ENCODE measurements at places on chromosomes 4 and X. TPM values are rescaled to one million over a fixed set of nuclear protein-coding genes. Genes with fewer than 3 reads are reported as not detected.

The ZFP92 gene
- total RNA-seq: not detected

The PDLIM3 gene
- 144 TPM for total RNA-seq

The DCAF4L1 gene
- 0.23 TPM for total RNA-seq

The DMD gene
- 80.7 TPM for total RNA-seq

The DCK gene
- total RNA-seq: 50.5 TPM

The CCKAR gene
- total RNA-seq: 0.61 TPM

The RAB41 gene
- not detected for total RNA-seq

The ACE2 gene
- total RNA-seq: 0.28 TPM

The ATXN3L gene
- not detected for total RNA-seq

The BEX3 gene
- 238 TPM for total RNA-seq

GRCh38 chr4:27218013-27218412 is 357.4 kb downstream of the STIM2 start:
- DNase-seq: no peak

GRCh38 chrX:155998116-155998515 is 620 bp downstream of the IL9R start:
- no peak for DNase-seq

- DNase-seq: no peak
Measured at GRCh38 chr4:69224891-69225290, 10.3 kb upstream of the UGT2B11 start.

DNA sequence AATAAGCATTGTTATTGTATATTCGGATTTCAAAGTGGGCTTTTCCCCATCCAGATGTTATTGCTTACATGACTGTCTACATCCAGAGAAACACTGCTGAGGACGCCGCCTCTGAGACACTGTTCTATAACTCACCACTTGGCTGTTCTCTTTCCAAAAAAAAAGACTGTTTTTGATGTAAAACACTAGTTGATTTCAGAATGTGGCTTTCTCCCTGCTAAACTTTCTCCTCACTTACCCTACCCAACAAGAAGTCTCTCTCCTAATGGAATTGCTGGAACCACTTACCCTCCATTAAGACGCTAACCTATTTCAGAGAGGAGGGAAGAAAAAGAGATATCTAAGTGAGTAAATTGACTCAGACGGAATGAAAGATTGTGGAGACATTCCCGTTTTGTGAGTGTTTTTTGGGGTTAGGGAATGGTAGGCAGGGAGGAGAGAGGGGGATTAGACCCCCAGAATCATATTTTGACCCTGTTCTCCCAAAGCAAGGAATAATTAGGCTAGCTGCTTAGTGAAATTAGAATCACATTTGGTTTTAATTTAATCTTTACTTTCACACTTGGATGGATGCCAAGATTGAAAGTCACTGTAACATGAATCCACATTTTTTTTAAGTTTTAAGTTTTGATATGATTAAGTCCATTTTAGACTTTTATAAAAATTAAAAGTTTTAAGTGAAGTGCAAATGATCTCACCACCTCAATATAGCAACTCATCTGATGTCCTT is 174.9 kb downstream of the CHIC2 start:
- no peak for DNase-seq

GRCh38 chr4:55661398-55662056 is 25.4 kb upstream of the NMU start:
- no peak for DNase-seq

- DNase-seq: no peak
Measured at GRCh38 chr4:23931489-23931830, 41.6 kb upstream of the PPARGC1A start.

DNA sequence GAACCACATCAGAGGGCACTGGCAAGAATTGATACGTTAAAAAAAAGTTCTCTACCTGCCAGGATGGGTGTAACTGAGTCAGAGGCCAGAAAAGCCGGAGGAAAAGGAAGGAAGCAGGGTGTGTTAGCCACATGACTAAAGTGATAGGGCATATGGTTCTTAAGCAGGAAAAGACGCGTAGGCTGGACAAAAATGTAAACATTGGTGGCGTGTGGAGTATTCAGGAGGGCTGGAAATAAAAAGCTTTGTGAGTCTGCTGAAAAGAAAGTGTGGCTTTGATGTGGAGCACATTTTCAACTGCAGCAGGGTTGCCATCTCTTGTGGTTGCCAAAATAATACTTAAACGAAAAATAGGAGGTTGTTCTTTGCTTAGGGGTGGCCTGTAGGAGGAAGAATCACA is 186.5 kb upstream of the RPL34 start:
- DNase-seq: no peak

DNA sequence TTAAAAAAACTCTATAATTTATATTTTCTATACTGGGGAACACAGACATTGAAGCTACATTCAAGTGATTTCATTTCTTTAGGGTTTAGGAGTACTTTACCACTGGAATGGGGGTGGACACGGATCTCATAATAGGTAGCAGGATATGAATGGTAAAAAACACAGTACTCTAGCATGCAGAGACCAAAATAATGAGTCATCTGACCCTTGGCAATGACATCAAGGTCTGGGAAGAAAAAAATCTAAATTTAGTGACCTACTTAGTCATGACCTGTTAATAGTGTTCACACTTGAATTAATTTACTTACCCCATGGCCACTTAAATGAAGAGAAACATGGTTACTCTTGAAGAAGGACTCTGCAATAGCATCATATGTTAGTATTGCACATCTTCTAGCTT is 187.9 kb downstream of the EPHA5 start:
- no peak for DNase-seq

GRCh38 chr4:187208651-187209050 is 485.0 kb upstream of the FAT1 start:
- DNase-seq: no peak

DNA sequence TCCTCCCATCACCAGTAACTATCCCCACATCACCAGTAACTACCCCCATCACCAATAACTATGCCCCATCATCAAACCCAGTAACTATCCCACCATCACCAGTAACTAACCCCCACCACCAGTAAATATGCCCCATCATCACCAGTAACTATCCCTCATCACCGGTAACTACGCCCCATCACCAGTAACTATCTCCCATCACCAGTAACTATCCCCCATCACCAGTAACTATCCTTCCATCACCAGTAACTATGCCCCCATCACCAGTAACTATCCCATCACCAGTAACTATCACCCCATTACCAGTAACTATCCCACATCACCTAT is 2.9 kb downstream of the ASMTL start:
- DNase-seq: no peak

DNA sequence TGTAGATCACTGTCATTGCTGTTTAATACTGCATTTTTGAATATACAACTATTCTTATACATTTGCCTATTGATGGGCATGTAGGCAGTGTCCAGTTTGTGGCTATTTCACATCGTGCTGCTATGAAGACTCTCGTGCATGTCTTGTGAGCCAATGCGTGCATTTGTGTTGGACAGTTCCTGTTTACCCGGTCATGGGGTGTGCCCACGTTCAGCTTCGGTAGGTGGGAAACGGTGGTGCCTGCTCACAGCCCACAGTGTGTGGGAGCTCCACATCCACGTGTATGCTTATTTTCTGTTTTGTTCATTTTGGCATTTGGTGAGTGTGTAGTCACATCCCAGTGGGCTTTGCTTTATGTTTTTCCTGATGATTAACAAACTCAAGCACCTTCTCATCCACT is 19.7 kb upstream of the RNF212 start:
- no peak for DNase-seq

DNA sequence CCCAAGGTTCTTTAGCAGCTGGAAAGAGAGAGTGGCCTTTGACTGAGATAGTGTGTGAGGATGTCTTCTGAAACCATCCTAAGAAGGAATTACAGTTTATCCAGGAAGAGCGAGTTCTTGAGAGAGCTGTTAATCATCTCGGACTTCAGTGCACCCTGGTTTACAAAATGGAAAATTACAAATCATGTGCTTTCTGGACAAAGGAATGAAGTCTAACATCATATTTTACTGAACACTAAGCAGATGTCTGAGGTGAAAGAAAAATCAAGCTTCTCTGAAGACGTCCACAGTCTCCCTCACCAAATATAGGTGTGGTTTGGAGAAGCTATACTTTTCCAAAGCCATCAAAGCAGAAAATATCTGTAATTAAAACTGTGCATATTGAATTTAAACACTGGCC is 30.8 kb upstream of the CYP2U1 start:
- no peak for DNase-seq

DNA sequence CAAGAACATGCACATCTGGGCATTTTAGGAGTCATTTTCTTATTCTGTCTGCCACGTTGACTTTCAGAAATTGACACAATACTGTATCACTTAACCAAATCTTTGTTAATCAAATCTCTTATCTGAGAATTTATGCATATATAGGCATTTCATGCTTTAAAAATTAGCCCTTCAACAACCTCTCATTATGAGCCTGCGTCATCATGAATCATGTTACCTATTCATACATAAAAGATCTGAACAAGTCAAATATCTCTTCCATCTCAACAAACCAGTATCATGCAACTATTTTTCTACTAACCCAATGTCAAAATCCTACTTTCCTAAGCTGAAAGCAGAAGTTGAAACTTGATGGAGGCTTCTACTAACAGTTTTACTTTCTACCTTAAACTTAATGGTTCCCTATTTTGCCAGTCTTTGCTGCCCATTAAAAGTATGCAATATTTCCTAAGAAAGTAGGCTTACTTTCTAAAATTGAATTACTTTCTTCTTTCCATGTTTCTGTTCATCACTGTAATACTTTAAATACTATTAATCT is 1.8 kb downstream of the ADAM29 start:
- no peak for DNase-seq

DNA sequence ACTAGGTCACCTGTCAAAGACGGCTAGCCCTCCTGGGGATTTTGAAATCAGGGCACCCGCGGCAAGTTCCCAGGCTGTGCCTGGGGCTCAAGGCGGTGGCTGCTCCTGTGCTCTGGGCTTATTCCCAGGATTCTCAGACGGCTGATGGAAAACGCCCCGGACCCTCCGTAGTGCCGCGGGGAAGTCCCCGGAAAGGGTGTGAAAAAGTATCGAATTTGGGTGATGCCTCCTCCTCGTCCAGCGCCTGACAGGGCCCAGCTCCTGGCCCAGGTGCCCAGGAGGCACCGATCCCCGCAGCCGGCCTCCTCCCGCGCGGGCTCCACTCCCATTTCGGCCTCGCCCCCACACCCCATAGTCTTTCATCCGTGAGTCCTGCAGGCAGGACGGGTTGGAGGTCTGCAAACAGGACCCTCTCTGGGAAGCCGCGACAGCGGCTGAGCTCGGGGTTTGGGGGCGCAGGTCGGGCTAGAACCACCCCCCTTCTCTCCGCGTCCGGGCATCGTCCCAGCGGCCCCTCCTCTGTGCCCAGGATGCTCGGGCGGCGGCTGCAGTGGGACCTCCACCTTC is 1.1 kb upstream of the NSG1 start:
- no peak for DNase-seq

DNA sequence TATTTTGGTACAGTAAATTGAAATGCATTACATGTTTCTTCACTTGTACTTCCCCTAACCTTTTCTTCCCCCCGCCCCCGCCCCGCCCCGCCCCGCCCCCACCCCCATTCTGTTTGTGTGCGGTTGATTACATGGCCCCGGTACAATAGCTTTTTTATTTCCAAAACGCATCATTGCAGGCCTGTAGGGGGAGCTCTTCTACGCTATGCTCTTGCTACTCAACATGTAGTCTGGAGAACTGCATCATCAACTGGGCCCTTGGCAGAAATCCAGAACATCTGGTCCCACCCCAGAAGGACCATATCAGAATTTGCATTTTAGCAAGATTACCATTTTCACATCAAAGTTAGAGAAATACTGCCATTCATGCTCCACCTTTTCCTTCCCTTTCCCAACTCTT is 333.3 kb upstream of the DDX53 start:
- DNase-seq: peak; percentile 62

DNA sequence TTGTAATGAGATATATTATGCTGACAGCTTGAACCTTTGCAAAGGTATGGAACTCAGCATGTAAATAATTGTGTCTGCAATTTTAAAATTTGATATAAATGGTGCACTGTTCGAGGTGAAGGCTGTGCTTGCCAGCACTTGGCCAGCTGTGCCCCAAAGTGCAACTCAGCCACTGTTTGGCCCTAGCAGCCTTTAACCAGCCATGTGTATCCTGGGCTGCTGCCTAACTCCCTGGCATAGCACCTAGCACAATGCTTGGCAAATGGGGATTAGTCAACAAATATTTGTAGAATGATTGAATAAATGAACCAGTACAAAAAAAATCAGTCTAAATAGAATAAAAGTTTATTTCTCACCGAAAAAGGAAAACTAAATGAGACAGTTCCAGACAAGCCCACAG is 83.8 kb upstream of the ZIC3 start:
- no peak for DNase-seq

DNA sequence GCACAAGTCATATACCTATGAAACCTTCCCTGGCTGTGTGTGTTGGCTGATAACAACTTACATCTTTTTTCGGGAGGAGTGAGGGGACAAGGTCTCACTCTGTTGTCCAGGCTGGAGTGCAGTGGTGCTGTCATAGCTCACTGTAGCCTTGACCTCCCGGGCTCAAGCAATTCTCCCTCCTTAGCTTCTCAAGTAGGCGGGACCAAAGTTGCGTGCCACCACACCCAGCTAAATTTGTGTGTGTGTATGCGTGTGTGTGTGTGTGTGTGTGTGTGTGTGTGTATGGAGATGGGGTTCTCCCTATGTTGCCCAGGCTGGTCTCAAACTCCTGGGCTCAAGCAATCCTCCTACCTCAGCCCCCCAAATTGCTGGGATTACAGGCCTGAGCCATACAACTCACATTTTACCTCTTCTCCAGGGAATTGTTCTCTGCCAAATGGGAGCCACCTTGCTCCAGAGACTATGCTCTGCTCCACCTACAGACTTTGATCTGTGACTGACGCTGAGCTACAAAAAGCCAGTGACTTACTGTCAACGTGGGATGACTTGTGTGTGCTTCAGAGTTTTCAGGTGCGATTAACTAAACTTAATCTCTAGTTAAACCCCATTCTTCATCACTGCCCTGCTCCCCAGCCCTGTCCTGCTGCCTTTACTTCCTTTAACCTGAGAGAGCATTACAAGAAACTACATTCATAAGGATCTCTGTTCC is 2.0 kb upstream of the BEX4 start:
- no peak for DNase-seq

GRCh38 chr4:73104695-73105094 is 35.2 kb upstream of the COX18 start:
- no peak for DNase-seq

DNA sequence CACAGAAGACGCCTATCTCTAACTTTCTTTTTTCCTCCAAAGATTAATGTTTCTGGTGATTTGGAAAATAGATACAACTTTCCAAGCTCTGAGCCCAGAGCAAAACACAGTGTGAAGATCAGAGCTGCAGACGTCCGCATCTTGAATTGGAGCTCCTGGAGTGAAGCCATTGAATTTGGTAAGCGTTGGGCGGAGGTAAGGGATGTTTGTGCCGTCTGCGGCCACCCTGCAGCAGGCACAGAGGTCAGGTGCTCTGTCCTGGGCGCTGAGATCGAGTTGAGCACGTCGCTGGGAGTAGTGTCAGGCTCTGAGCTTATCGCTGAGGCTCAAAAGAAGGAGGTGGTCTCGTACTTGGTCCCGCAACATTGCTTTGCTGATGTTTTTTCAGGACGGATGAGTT is 31.8 kb downstream of the CSF2RA start:
- no peak for DNase-seq
